ENCODE measurements at places on chromosomes 6 and 20.

DNA sequence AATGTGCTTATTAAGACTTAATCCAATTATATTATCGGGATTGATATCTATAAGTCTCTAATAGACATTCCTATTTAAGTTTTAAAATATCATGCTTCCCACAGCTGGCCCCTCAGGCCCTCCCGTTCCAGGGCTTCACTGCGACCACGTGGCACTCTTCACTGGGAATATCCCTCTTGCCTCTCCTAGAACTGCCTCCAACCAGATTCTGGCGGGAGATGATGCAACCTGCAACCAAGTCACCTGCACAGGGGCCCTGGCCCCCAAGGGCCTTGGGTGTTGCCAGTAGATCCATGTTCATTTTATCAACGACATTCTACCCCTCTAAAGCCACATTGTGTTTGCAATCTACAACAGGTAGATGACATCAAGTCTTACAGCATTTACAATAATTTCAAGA, 18.4 kb upstream of the RAMACL start:
- no peak for DNase-seq

GRCh38 chr20:59222253-59223181, 58.9 kb downstream of the ZNF831 start:
- peak; percentile 51 for DNase-seq

- DNase-seq, result no peak
These were observed 6.7 kb upstream of the GFOD1 start for GRCh38 chr6:13494137-13494536.

- no peak for DNase-seq
These were observed 235.3 kb upstream of the NRSN1 start for GRCh38 chr6:23890543-23891227.

GRCh38 chr20:18611492-18611891, 23.6 kb downstream of the DTD1 start:
- no peak for DNase-seq

DNA sequence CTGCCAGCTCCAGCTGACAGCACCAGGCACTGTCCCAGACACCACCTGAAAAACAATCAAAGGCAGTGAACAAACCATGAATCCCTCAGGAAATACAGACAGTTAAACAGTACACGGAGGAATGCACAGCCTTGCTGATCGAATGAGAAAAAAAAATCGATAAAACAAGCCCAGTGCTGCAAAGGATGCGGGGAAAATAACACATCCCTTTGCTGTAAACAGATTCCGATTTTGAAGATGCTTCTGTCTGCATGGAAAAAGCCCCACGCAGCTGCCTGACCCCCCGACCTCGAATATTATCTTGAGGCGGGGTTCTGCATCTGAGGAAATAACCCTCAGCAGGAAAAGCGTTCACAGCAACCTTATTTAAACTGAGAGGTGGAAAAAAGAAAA, 43.9 kb downstream of the RBM38 start:
- DNase-seq, result no peak

DNA sequence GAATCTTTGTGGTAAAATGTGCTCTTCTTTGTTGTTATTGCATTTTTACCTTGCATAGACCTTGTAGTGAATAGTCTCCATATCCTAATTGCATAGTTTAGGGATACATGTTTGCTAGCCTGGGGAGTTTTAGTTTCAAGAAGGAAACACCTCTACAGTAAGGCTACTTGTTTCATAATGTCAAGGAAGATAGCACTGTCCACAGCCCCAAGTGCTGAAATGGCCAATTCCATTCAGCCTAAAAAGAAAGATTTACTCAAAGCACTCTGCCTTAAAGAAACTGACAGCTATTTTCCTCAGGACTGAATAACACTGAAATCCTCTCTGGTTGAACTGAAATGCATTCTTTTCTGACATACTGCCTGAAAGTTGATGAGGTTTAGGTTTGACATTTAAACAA, 2.6 kb downstream of the HCRTR2 start:
- DNase-seq, result no peak

DNA sequence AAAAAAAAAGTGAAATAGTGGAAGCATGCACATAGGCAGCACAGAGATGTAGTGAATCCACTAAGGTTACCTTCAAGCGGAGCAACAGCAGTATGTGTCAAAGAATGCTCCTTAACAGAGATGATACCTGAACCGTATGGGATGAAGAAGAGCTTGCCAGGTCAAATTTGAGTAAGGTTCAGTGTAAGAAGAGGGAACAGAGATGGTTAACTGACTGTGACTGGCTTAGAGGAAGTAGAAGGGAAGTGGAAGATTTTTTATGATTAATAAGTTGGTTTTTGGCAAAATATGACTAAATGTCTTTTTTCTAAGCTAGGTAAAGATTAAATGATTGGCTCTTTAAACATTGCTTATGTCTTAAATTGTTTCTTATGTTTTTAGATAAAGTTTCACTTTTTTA, 52.6 kb upstream of the C20orf144 start:
- no peak for DNase-seq

DNA sequence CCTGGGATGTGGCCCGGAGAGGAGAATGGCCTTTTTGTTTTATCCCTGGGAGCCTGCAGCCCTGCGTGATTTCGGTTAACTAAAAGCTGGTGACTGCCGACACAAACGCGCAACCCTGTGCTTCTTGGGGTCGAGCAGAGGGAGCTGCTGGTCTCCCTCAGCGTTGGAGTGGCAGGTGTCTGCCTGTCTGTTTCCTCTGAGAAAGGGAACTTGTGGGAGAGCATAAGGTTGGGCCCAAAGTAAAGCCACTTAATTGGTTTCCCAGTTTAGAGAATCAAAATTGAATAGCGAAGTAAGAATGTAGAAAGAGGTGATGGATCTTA, 500 bp downstream of the LTV1 start:
- no peak for DNase-seq

GRCh38 chr6:57021086-57021720, 25.3 kb upstream of the KIAA1586 start:
- DNase-seq, result peak; percentile 37

All from DMS 273 treated with DMSO at 0.1 percent for 48 hours (cell line).